ENCODE measurements at places on chromosomes 6 and 20.

- DNase-seq: no peak
Measured at GRCh38 chr6:168238159-168238909, 81.2 kb downstream of the DACT2 start.

GRCh38 chr20:48342822-48343513 lies 484.8 kb downstream of the PREX1 start:
- DNase-seq: no peak

DNA sequence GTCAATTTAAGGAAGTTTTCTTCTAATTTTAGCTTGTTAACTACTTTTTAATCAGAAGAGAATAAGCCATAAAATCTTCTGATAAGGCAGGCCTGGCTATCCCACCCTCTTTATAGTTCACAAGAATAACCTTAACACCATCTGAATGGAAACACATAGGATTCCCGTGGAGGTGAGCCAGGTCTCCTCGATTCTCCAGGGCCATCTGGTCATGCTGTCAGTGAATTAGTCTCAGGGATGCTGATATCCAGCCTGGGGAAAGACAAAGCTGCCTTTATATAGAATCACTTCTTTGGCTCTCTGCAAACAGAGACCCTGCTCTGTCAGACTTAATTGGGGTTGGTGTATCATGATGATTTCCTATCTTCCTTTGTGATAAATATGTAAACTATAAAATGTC lies 30.1 kb upstream of the TAGAP start:
- no peak for DNase-seq

DNA sequence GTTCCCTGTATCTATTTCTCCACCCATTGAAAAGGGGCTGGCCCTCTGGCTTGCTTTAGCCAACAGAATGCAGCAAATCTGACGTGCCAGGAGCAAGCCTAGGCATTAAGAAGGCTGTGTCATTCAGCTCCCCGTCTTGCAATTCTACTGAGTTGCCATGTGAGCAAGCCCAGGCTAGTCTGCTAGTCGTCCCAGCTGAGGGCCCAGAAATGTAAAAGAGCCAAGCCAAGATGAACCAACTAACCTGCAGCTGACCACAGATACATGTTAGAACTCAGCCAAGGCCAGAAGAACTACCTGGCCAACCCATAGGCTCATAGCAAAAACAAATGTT lies 30.1 kb downstream of the PREP start:
- DNase-seq: no peak

- no peak for DNase-seq
Measured at GRCh38 chr6:36120539-36120938, 9.8 kb upstream of the MAPK13 start.

DNA sequence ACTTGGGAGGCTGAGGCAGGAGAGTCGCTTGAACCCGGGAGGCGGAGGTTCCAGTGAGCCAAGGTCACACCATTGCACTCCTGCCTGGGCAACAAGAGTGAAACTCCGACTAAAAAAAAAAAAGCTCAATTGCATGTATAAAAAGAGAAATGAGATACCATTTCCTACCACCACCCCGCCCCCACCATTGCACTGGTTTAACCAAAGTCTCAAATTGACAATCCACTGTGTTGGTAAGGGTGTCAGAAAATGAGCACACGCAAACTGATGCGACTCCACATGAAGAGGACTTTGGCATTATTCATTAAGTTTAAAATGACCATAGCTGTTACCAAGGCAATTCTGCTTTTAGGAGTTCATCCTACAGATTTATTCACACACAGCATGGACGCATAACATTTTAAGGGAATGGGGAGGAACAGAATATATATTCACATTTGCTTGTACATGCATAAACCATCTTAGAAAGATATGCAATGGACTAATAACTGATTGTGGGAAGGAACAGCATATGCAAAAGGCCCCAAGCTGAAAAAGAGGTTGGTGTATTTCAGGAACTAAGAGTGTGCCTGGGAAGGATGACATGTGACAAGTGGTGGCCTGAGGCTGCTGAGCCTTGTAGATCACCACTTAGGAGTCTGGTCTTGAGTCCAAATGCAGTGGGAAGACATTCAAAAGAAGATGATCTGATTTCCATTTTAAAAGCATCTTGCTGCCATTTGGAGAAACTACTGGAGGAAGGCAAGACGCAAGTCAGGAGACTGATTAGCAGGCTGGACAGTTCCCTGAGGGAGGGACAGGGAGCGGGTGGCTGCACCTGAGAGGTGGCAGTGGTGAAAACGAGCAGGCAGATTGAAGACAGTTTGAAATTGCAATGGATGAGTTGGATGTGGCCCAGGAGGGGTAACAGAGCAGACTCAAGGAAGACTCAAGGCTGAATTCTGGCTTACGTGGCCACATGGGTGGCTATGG lies 37.2 kb upstream of the PTPN1 start:
- no peak for DNase-seq

- DNase-seq: no peak
Measured at GRCh38 chr20:57779401-57780003, 69.7 kb upstream of the PMEPA1 start.

GRCh38 chr6:10429638-10430427 lies 15.0 kb upstream of the TFAP2A start:
- DNase-seq: no peak

GRCh38 chr6:17101422-17102257 lies at the start of gene STMND1:
TSS of gene STMND1 (plus strand) at chr6:17102050. CDS start at chr6:17102258, 208 bp downstream.
- no peak for DNase-seq

DNA sequence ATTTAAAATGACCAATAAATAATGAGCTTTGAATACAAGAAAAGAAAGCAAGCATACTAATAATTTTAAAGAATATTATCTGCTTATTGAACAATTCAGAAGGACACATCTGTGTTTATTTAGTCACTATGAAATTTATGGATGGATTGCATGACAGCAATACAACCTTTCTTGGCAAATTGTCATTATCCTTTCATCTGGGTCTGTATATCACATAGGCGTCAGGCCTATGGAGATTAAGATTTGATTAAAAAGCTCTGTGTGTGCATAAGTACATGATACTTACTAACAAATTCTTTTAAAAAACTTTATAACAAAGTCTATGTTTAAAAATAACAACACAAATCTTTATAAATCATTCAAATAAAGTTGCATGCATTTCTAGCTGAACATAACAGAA lies 1394.4 kb downstream of the KHDRBS2 start:
- DNase-seq: no peak

- no peak for DNase-seq
Measured at GRCh38 chr6:166313255-166314070, 5.3 kb upstream of the PRR18 start.

GRCh38 chr20:59948828-59949720 lies 8.9 kb downstream of the FAM217B start:
- no peak for DNase-seq

DNA sequence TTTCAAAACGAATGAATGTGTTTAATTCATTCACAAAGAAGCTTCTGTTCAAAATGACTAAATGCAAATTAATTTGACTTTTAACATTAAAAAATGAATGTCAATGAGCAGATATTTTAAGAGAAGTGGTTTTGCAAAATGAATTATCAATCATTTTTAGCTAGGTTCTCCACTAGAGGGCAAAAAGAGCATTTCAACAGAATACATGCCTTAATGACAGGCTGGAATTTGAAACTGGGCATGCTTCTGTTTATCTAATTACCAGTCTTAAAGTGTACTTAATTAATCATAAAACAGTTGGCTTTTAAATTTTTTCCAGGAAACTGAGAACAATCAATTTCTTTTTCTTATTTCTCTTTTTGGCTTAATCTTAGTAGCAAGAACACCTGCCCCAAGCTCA lies 63.8 kb upstream of the TINAG start:
- DNase-seq: no peak

- peak; percentile 58 for DNase-seq
Measured at GRCh38 chr20:2473516-2473915, 2.9 kb upstream of the SNRPB start.

- no peak for DNase-seq
Measured at GRCh38 chr20:51579137-51579536, 36.6 kb upstream of the NFATC2 start.

DNA sequence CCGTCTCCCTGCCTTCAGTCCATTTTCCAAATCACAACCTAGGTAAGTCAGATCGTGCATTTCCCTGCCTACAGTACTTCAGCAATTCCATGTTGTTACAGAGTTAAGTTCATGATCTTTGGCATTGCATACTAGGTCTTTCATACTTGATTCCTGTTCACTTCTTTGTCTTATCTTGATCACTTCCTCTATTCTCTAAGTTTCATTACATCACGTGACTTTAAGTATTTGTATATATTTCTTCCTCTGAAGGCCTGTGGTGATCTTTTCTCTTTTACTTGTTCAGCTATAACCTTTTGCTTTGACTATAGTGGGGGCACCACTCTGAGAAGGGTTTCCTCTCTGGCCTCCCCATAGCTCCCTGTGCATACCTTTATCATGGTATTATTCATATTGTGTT lies 100.2 kb downstream of the TRMT11 start:
- DNase-seq: no peak

GRCh38 chr6:31821301-31822035 lies 6.1 kb upstream of the HSPA1B start:
- no peak for DNase-seq

DNA sequence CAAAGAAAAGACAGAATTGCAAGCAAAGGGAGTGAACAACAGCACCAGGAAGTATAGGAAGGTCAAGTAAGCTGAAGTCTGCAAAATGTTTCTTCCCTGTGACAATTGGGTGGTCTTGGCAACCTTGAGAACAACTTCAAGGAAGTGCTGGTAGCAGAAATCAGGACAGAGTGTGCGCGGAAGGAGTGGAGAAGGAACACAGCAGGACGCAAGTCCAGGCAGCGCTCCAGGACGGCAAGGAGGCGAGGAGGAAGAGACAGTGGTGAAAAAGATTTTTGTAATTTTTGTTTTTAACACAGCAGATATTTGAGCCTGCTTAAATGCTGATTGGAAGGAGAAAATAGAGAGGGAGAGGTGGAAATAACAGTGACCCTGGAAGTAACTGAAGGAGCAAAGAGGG lies 141.7 kb downstream of the F13A1 start:
- no peak for DNase-seq

GRCh38 chr20:32909896-32910571 lies 51.3 kb downstream of the EFCAB8 start:
- DNase-seq: no peak

DNA sequence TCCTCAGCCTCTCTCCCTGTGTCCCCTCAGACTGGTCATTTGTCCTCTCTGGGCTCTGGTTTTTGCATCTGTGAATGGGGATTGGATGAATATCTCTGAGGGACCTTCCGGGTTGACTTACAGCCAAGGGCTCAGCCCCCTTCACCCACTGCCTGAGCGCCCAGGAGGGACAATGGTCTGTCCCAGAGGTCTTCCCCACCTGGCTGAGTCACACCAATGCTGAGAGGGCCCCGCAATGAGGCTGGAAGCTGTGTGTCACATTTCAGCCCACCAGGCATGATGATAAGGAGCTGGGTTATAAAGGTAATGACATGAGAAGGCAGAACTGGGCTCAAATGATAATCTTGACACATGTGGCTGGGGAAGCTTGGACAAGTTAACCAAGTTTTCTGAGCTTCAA lies 70.5 kb downstream of the TOX2 start:
- DNase-seq: no peak

DNA sequence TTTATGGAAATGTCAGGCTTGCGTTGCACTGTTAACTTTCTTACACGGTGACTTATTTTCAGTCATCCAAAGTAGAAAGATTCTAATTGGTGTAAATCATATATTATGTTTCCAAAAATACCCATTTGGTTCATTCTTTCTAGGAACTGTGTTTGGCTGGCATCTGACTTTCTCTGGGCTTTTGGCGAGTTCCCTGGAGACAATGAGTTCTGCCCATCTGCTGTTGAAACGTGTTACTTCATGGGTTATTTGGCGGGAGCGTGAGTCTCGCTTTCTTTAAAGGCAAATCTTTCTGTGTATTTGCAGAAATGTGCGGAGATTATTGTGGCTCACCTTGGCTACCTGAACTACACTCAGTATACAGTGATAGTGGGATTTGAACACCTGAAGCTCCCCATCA lies 29.5 kb downstream of the TMEM181 start:
- no peak for DNase-seq

DNA sequence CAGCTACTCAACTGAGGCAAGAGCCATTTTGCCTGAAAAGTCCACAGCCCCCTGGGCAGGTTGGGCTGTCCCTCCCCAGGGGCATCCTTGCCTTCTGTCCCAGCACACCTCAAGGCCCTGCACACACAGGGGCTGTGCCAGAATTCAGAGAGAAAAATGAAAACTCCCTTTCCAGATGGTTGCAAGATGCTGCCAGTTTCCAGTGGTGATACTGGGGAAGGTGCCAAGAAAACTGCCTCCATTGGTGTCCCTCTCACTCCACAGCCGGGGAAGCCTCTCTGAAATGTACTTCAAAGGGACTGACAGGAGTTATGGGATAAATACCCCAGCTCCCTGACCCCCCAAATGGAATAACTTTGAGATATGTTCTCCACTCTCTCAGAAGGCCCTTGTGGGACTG lies 154.2 kb upstream of the MAFB start:
- no peak for DNase-seq

GRCh38 chr6:16299861-16300260 lies 61.5 kb downstream of the GMPR start:
- no peak for DNase-seq

DNA sequence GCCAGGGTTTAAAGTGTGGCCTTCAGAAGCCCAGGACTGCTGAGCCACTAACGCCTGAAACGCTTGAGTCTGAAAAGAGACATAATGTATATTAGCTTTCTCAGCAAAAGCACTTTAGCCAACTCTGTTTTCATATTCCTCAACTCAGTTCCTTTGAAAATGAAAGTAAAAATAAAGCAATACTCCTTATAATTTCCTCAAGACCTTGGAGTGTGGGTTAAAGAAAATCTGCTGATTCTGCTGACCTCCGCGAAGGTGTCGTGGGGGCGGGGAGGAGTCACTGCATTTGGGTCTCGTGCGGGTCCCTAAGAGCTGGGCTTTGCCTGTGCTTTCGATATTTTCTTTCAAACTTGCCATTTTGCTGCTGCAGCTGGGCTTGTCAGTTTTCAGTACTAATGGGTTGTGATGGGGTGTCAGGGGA lies 142.2 kb upstream of the ARID1B start:
- DNase-seq: no peak

DNA sequence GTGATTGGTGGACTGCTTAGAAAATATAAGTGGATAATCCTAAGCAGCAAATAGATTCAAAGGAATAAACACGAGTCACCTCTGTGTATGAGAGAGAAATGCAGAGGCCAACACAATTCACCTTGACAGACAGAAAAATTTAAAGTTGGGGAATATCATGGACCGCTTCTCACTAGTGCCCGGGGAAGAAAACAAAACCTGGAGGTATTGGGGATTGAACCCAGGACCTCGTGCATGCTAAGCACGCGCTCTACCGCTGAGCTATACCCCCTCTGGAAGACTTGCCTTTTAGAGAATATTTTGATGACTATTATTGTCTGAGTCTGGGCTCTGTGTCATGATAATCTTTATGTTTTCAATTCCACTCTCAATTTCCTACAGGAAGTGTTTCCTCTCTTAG lies 111.9 kb downstream of the TRIM27 start:
- DNase-seq: no peak

- peak; percentile 6 for DNase-seq
Measured at GRCh38 chr6:87944541-87944954, 103.1 kb upstream of the SPACA1 start.

- no peak for DNase-seq
Measured at GRCh38 chr6:28943557-28944411, 20.0 kb upstream of the TRIM27 start.

GRCh38 chr20:25296094-25297093 lies 48.5 kb downstream of the PYGB start:
- no peak for DNase-seq

- DNase-seq: no peak
Measured at GRCh38 chr20:33023439-33024242, 7.8 kb upstream of the BPIFB6 start.
